Stimulated activated effector memory CD8-positive, alpha-beta T cell treated with anti-CD3 and anti-CD28 coated beads, Interleukin-12 subunit alpha, Interleukin-12 subunit beta, amount 100 ng/mL, for 72 hours (primary cell): ENCODE measurements at places on chromosomes 11 and 22.

- no peak for DNase-seq
These were observed 1339.5 kb downstream of the BRD1 start for GRCh38 chr22:48488149-48488551.

DNA sequence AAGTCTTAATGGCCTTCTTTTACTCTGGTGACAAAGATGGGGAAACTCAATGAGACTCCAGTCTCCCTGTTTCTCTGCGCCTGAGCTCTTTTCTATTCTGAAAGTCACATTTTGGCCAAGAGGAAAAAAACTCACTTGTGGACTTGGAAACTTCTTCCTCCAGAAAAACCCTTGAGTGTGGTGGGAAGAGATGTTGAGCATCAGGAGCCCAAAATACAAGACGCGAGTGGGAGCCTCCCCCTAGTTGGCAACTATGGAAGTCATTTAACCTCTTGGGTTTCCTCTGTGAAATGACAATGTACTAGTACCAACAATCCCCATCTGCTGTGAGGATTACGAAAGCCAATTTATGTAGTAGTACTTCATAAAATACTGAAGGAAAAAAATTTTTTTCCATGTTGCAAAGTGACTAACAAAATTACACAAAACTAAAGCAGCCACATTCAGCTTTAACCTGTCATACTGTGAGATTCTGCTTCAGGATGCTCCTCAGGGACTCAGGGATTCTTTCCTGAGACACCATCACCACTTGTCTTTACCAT lies 524 bp upstream of the SLC25A17 start:
- no peak for DNase-seq

DNA sequence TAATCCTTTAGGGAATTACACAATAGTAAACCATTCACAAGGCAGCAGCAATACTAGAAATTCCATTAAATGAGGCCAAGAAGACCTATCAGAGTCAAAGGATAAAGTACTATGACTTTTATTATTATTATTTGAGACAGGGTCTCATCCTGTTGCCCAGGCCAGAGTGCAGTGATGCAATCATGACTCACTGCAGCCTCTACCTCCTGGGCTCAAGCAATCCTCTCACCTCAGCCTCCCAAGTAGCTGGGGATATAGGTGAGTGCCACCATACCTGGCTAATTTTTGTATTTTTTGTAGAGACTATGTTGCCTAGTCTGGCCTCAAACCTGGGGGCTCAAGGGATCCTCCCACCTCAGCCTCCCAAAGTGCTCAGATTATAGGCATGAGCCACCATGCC lies 51.8 kb downstream of the TTC28 start:
- DNase-seq: no peak

- no peak for DNase-seq
These were observed 118.2 kb upstream of the CRYBB3 start for GRCh38 chr22:25081409-25081824.

DNA sequence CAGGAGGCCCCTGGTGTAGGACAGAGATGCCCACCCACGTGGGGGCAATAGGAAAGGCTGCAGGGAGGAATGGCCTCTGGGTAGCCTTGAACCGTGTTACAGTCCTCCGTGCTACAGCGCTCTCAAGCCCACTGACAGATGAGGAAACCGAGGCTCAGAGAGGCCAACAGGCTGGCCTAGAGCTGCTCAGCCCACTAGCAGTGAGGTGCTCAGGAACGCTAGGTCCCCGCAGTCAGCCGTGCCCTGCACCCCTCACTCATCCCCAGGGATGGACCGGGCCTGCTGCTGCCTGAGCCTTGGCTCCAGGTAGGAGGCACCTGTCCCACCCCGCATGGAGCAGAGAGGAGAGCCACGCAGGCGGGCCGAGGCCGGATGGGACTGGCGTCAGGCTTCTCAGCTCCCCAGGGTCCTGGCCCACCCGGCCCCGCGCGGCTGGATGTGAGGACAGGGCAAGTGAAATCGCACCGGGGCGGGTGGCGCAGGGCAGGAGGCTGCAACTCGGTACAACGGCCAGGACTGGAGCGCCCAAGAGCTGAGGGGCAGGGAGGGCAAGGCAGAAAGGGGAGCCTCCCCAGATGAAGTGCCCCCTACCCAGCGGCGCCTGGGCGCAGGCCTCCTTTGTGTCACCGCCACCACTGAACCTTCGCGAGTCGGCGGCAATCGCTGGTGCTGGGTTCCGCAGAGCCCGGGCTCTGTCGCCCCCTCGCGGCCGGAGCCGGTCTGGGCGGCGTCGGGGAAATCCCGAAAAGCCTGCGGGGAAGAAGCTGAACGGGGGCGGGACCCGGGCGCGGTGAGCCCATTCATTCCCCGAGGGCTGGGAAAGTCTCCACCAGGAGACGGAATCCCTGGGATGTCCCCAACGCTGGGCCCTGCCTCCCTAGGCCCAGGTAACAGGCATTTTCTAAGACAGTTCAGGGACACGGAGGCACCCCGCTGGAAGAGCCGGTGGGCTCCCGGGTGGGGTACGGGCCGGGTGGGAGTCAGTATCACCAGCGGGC lies 8.4 kb upstream of the SLC2A11 start:
- DNase-seq: peak; percentile 94

GRCh38 chr11:17528181-17528691 lies 16.0 kb downstream of the USH1C start:
- DNase-seq: peak; percentile 70

- DNase-seq: peak; percentile 35
These were observed 53.6 kb downstream of the BCR start for GRCh38 chr22:23233752-23234408.

GRCh38 chr11:134438542-134439537 lies 26.8 kb upstream of the B3GAT1 start:
- no peak for DNase-seq

DNA sequence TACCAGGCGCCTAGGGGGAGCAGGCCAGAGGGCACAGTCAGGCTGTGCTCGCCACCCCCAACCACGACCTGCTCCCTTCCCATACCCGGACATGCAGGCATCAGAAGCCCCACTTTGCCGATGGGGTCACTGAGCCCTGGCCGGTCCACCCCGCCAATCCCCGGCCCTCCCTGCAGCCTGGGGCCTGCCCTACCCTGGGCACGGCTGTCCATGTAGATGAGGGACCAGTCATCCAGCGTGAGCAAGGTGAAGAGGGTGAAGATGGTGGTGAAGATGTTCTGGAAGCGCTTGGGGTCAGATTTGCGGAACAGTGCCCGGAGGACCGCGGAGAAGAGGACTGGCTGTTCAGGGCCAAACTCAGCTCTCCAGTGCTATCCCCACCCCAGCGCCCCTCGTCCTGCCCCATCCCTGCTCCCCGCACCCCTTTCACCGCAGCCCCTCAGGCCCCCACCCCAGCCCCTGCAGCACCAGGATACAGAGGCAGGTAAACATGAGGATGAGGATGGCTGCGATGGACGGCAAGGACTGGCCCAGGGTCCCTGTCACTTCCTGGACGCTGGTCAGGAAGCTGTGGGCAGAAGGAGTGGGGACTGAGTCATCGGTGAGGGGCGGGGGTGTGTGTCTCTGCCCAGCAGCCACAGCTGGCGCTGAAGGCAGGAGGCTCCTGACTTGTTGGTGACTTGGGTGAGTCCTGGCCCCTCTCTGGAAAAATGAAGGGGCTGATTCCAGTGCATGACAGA lies 5.5 kb downstream of the CATSPER1 start:
- peak; percentile 27 for DNase-seq

- no peak for DNase-seq
These were observed 62.8 kb downstream of the PHF21B start for GRCh38 chr22:44947049-44947448.

- DNase-seq: no peak
These were observed 94.7 kb upstream of the RASSF10 start for GRCh38 chr11:12914400-12914912.

DNA sequence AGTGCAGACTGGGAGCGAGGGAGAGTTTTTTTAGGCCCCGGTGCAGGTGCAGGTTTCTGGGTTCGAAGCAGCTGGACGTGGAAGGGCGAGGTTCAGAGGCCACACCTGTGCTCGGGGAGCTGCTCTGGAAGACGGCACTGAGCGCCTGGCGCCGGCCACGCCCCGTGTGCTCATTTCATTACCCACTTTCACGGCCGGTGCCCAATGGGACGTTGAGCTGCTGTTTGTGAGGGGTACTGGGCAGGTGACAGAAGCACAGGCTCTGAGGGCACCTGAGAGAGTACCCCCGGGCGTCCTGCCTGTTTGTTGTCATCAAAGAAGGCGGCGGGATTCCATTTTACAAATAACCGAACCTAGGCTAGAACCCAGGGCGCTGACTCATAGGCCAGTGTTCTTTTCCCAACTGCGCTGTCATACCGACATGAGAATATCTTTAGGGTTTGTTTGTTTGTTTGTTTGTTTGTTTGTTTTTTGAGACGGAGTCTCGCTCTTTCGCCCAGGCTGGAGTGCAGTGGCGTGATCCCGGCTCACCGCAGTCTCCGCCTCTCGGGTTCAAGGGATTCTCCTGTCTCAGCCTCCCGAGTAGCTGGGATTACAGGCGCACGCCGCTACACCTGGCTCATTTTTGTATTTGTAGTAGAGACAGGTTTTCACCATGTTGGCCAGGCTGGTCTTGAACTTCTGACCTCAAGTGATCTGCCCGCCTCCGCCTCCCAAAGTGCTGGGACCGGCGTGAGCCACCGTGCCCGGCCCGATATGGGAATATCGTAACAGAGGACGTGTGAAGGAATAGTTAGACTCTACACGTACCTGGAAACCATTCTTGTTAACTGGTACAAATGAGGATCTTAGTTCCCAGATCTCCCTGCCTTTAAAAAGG lies 16.6 kb upstream of the SPTBN2 start:
- no peak for DNase-seq

DNA sequence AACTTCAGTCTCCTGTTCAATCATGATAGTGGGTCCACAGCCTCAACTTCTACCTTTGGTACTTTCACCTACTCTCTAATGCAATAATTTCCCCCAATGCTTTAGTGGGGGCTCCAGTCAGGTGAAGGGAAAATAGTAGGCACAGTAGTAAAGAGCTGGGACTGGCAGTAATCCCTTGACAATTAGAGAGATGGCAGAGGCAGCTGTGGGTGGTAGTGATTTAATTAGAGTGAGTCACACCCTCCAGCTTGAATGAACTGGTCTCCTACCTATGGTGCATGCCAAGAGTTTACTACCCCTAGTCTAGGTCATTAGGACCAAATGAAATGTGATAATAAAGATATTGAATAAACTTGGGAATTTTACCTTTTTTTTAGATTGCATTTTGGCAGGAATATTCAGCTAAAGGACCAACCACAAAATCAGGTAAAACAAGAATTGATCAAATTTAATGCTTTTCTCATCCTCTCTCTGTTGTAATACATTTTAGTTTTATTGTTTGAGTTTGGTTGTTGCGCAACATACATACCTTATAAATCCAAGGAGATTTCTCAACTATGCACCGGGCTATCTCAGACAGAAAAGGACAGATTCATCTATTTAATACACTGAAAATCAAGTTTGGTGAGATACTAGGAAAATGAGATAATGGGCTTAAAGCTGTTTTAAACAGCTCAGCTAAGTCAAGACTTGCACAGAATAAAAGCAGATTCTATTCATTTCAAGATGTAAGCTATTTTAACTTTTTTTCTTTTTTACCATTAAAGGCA lies 9.0 kb downstream of the PRRG4 start:
- no peak for DNase-seq

GRCh38 chr11:124837491-124837856 lies 27.8 kb upstream of the ROBO3 start:
- no peak for DNase-seq

GRCh38 chr11:108985236-108985944 lies 320.5 kb downstream of the DDX10 start:
- no peak for DNase-seq

GRCh38 chr11:70169127-70169526 lies 34.0 kb upstream of the FADD start:
- DNase-seq: no peak

GRCh38 chr11:104256525-104256924 lies 92.6 kb upstream of the PDGFD start:
- no peak for DNase-seq

- peak; percentile 64 for DNase-seq
These were observed 504 bp downstream of the CFL1 start for GRCh38 chr11:65857500-65857852.

- DNase-seq: no peak
These were observed 2.7 kb downstream of the TNRC6B start for GRCh38 chr22:40180403-40180802.

- no peak for DNase-seq
These were observed 43.0 kb upstream of the WT1 start for GRCh38 chr11:32478277-32478731.

GRCh38 chr22:39910876-39911613 lies 10.2 kb downstream of the GRAP2 start:
- DNase-seq: peak; percentile 54

DNA sequence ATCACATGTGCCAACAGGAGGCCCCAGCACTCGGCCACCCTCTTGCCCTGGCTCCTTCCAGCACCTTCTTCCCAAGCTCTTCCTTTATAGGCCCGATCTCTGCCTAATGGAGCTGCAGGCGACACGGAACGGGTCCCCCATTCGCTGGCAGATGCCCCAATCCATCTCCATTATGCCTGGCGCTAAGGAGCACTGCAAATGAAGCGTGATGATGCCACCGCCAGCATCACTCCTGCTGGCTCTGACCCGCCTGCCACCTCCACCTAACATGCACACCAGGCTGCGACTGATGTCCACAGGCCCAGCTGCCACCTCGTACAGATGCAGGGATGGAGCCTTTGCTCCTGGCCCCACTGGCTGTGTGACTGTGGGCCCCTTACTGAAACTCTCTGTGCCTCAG lies 33.5 kb downstream of the ELFN2 start:
- DNase-seq: no peak

- no peak for DNase-seq
These were observed 84.2 kb downstream of the FBXO7 start for GRCh38 chr22:32558681-32559355.

DNA sequence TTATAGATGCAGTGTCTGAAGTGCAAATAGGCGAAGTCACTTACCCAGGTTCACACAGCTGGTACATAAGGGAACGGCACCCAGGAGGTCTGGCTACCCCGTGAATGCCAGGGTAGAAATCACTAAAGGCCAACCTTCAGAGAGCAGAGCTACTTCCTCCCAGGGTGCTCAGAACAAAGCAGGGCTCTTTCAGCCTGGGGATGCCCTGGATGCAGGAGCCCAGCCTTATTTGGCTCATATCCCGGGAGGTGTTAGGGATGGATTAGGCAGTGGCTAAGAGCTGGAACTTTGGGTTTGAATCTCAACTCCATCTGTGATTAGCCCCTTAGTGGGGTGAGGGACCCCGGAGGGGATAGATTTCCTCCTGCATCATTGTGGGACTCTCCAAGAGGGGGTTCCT lies 33.1 kb upstream of the ASPHD2 start:
- no peak for DNase-seq

DNA sequence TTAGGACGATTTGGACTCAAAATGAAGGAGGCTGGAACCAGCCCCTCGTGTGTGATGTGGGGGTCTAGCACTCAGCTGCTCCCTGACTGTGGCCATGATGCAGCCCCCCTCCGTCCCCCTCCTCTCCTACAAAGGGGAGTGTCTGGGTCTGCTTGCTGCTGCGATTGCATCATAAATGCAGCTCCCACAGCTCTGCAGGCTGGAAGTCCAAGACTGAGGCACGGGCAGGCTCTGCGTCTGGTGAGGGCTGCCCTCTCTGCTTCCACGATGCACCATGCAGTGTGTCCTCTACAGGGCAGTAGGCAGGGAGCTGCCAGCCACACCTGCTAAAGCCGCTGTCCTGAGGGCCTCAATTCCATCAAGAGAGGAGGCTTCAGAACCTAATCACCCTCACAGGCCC lies 432.1 kb downstream of the BRD1 start:
- no peak for DNase-seq

- DNase-seq: no peak
These were observed 1053.8 kb downstream of the LRRC4C start for GRCh38 chr11:40405614-40406013.
